ENCODE measurements at places on chromosomes 5 and 9. TPM values are rescaled to one million over a fixed set of nuclear protein-coding genes. Genes with fewer than 3 reads are reported as not detected.

DNA sequence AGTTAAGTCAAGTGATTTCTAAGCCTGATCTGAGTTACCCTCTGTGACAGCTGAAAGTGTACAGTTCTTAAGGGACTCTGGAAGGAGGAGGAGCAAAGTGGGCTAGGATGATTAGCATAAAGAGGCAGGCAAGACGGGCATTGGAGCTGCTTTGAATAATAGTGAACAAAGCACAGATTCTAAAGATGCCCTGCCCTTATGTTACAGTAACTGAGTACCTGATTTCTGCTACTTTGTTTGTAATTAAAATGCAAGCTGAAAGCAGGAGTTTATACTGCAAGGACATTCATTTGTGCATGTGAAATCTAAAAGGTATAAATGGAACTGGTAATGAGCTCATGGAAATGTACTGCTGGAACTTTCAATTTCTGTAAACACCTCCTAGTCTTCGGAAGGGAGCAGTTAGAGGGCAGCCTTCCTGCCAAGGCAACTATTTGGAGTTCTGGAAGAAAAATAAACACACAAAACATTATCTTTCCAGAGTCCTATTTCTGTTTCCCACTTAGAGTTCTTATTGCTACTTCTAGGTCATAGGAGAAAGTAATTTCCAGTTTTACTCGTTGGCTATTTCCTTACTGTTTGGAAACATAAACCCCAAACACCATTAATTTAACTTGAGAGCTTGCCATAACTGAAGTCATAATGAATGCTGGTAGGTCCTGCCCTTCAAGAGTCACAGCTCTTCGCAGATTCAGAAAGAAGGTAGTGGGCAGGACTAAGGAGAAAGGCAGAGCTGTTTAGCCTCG is at the start of gene RANBP3L:
RANBP3L (minus strand) TSS at position 45 of the 746 bp plus-strand sequence. CDS start 486 bp downstream, outside the sequence.
- peak; percentile 88 for DNase-seq

GRCh38 chr9:70554881-70555280 is 140.4 kb upstream of the KLF9 start:
- DNase-seq = no peak

DNA sequence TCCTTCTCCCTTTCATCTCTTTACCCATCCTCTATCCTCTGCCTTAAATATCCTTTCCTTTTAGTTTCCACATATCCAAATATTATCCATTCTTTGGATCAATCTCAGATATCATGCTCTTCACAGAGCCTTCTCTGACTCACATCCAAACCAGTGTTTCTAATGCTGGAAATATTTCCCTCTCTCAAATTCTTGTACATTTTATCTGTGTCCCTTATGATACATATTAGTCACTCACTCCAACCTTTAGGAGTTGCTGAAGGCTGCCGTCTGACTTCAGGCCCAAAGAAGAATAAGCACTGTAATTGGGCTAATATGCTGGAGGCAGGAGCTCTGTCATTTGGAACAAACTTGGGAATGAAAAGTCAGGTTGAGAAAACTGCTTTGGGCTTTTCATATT is 156.4 kb upstream of the RUSC2 start:
- DNase-seq = peak; percentile 25

DMRT2 gene
- total RNA-seq = not detected

DNM1 gene
- total RNA-seq = 36.1 TPM

FAM200C gene
- total RNA-seq = 4.7 TPM

DNA sequence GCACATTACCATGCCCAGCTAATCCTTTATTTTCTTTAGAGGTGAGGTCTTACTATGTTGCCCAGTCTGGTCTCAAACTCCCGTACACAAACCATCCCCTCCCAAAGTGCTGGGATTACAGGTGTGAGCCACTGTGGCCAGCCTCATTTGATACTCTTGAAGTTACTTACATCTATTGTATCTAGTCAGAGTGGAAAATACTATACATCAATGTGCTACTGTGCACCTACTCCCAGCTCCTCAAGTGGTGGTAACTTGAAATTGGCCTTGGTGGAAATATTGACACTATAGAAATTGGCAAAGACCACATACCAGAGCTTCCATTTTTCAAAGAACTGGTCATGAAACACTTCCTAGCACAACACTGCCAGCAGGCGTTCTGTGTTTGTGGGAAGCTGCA is 10.3 kb downstream of the GGTA1 start:
- DNase-seq = no peak

NEUROG1 gene
- total RNA-seq = not detected

PCDH12 gene
- under 0.01 TPM for total RNA-seq

GRCh38 chr9:35105126-35105525 is 2.2 kb upstream of the STOML2 start:
- DNase-seq = no peak

DNA sequence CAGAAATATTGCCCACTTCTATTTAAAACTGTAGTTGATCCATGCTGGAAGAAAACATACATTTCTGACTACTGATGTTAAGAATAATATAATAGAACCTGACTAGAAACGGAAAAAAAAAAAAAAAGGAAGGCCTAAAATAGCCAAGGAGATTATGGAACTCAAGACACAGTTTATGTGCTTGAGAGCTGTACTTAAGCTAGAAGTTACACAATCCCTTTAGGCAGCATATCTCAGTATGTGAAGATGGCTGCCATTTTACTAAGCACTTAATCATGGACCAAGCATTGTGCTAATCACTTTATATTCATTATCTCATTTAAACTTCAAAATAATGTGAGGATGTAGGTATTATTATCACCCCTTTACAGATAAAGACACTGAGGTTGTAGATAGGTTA is 73.0 kb upstream of the NR4A3 start:
- DNase-seq = peak; percentile 5

DNA sequence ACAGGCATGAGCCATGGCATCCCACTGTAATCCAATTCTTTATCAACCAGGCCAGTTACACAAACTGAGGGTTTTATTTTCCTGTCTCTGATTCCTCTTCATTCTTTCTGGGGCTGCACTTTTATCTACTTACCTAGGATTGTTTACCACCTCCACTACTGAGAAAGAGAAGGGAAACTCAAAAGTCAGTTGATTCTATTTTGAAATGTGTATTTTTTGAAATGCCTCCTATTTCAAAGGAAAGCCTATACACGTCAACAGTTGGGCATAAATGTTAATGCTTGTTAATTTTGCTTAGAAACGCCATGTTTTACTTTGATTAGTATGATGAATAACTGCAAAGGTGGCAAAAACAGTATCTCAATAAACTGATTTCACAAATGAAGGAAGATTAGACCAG is 92.5 kb downstream of the MLLT3 start:
- DNase-seq = no peak

PCDHB13 gene
- total RNA-seq = 0.32 TPM

DNA sequence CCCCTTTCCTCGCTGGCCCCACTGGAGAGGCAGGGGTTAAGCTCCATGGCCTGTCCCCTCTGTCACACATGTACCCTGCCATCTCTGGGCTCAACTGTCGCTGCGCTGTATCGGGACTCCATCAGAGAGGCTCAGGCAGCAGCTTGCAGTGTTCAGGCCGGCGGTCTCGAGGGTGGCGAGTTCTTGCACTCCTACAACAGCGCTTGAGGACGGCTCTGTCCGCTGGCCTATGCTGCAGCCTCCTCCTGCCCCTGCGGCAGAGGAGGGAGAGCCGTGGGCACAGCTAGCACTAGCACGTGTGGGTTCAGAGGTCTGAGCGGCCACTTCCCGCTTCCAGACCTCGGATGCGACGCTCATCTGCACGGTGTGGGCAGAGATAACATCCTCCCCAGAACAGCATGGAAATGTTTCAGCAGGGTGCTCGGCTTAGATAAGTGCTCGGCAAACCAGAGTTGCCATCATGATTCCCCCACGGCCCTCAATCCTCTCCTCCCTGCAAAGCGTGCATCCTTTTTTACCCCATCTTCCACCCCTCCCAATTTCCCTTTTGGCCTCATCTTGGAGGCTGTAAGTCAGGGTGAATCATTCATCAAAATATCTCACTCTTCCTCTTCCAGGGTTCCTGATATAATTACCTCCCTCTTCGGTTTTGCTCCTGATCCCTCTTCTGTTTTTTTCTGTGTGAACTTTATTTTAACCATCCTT is 41.9 kb upstream of the FUBP3 start:
- DNase-seq = no peak

GRCh38 chr9:77843076-77843870 is 188.3 kb downstream of the GNAQ start:
- DNase-seq = no peak

DNA sequence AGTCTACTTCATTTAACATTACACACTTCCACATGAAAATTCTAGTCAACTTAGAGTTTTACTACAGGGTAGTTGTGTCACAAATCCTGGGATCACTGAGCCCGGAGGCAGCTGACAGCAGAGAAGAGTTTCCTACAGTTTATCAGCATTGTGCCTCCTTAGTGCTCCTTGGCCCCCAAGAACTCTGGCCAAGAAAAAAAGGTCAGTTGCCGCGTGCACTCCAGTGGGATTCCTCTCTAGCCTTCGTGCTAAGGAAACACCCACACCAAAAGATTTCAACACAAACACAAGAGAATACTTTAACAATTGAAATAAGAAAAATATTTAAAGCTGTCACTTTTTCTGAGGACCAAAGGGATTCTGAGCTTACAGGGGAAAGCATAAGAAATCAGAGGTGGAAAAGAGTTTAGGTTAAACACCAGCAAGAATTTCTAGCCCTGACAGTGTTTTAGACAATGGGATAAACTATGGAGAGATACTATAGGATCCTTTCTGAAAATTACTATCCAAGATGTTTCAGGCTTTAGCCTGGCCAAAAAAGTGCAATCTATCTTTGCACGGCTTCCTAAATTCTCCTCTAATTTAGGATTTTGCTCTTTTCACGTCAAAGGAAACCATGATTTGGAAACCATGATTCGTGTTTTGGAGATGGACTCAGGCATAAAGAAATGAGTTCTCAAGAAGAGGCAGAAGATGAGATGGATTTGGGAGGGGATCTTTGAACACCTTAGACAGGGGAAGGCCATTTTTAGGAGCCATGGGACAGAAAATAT is 606.8 kb downstream of the RAB3C start:
- DNase-seq = no peak

DNA sequence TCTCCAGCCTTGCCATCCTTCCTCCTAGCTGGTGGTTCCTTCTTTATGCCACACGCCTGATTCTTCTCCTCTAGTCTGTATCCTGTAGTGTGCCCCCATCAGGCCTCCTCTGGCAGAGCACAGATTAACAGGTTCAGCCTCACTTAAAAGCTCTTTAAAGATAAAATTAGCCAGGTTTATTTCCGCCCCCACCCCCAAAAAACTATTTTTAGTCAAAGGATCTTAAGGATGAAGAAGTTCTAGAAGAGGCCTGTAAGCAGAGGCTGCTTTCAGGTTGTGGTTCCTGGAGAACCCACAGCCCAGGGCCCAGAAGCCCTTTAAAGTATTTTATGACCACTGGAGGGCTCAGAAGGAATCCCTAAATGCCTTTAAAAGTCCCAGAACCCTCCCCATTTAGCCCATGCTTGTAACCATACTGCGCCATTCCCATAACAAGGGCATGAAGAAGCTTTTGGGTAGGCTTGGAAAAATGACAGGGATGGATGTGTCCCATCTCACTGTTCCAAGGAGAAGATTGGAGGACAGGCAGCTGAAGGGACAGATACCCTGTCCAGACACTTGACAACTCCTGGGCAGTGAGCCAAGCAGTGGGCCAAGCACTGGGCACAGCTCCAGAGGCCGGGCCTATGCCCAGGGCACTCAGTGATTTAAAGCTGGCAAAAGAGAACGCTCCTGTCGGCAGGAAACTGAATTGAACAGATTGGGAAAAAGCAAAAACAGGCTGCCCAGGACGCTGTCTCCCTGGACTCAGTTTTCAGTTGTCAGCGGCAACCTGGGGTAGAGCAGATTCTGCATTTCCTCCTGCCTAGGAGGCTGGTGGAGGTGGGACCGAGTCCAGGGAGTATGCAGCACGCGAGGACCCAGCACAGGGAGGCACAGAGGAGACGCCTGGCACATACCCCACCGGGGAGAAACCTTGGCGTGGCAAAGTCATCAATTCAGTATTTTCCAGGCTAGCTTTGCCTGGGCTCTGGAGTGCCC is 106.3 kb upstream of the SSBP2 start:
- DNase-seq = no peak

TMC1 gene
- total RNA-seq = 1.3 TPM

DNA sequence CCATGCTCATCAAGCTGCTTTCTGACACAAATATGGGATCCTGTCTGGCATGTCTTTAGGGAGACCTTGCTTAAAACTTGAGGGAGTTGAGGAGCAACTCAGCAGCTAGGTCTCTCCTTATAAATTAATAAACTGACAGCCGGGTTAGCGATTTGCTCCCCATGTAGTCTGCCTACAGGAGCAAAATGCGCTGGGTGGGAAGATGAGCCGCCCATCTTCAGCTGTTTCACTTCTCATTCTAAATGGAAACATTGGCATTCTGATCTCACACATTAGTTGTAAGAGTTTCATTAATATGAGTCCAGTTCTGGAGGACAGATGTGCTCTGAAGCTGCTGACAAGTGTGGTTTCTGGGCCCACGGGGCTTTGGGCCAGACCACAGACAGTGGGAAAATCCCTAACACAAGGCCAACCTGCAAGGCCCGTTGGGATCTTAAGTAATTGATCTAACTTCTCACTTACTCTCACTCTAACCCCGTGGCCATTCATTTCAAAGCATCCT is 197.0 kb downstream of the MCTP1 start:
- no peak for DNase-seq

- DNase-seq = no peak
These were observed 7.9 kb upstream of the ENTREP1 start for GRCh38 chr9:69317081-69317480.

- DNase-seq = no peak
These were observed 144.1 kb upstream of the IER5L start for GRCh38 chr9:129322022-129322621.

DNA sequence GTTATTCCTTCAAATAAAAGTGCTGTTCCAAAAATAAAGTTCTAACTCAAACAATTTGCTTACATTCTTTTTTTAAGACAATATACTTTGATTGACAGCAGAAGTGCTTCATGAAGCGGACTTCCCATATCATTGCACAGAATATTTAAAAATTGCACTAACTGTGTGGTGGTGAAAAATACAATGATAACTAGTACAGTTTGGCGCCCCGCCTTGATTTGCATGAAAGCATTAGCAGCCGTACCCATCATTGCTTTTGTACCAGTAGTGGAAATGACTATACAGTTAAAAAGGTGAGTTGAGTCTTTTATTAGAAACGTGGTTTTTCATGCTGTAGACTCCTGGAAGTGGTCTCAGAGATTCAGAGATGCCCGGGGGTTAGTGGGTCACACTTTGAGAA is 69.5 kb upstream of the MAP3K1 start:
- DNase-seq = no peak

SPATA6L gene
- 0.64 TPM for total RNA-seq

DOK3 gene
- 2.6 TPM for total RNA-seq

GABRP gene
- total RNA-seq = not detected

ZFYVE16 gene
- 28.3 TPM for total RNA-seq

- DNase-seq = peak; percentile 45
These were observed 12.4 kb downstream of the GZMK start for GRCh38 chr5:55036477-55036876.

GRCh38 chr9:135990468-135991429 is 29.6 kb upstream of the UBAC1 start:
- DNase-seq = peak; percentile 80

GRCh38 chr5:57751710-57752109 is 269.1 kb upstream of the ACTBL2 start:
- peak; percentile 38 for DNase-seq

ADAMTS2 gene
- total RNA-seq = 44.5 TPM

SPINK6 gene
- total RNA-seq = not detected

- peak; percentile 64 for DNase-seq
These were observed 8.5 kb upstream of the CCDC187 start for GRCh38 chr9:136312436-136312835.

Measured in fibroblast of villous mesenchyme (primary cell).